ENCODE measurements at places on chromosomes 11 and 22.

GRCh38 chr11:118533769-118534729 is 3.1 kb downstream of the TMEM25 start:
- no peak for DNase-seq

- no peak for DNase-seq
These were observed 55.2 kb upstream of the RPS13 start for GRCh38 chr11:17132654-17133053.

DNA sequence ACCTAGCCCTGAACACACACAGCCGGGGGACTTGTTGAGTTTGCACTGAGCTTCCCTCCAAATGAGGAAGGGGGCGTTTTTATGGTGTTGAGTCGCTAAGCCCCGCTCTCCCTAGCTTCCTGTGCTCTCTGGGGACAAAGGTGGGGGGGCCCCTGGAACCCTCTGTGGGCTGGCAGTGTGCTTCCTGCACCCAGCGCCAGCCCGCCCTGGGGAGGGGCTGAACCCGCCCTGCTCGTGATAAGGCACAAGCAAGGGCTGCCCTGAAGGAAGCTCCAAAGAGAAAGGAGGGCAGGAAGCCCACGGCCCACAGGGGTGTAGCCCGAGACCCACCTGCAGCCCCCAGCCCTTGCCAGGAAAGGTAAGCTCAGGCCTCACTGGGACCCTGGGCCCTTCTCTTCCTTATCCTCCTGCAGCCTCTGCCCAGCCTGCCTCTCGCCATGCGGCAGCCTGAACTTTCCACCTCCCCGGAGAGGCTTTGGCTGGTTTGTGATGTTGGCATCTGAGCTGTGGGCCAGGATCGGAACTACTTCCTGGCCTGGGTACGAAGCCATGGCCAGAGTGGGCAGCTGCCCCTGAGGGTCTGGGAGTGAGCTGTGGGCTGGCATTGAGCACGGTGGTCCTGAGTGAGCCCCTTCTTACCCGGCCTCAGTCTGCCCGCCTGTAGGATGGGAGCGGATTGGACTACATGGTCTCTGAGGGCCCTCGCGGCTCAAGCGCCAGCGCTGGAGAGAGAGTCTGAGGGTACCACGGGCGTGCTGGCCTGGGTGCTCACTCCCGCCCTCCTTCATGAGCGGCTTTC is at the start of gene FERMT3:
Gene FERMT3, plus strand, starts transcription at position 265 of the 799 bp plus-strand sequence. CDS start 644 bp downstream, outside the sequence.
- peak; percentile 81 for DNase-seq

GRCh38 chr11:113014262-113015097 is 53.3 kb downstream of the NCAM1 start:
- DNase-seq = peak; percentile 72

DNA sequence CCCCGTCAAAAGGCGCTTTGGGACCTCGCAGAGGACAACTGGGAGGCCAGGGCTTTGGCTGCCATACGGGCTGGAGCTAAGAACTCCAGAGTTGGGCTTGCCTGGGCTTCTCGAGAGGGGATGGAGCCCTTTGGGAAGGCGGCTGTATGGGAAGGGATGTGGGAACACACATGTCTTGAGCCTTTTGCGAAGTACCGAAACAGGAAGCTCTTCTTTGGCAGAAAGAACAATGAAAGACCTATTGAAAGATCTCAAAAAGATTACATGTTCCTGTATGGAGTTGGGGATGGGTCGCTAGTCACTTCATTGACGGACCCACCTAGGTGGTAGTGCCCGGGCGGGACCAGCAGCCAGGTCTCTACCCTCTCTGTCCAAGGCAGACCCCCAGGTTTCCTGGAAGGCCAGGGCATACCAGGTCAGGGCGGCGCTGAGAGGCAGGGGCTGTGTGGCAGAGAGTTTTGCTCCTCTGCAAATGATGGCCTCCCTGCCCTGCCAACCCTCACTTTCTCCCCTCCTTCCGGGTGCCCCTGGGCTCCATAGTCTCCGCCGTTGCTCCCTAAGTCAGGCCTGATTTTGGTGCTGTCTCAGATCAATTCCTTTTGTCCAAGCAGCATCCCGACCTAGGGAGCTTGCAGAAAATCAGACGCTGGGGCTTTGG is 1.0 kb downstream of the ST14 start:
- no peak for DNase-seq

DNA sequence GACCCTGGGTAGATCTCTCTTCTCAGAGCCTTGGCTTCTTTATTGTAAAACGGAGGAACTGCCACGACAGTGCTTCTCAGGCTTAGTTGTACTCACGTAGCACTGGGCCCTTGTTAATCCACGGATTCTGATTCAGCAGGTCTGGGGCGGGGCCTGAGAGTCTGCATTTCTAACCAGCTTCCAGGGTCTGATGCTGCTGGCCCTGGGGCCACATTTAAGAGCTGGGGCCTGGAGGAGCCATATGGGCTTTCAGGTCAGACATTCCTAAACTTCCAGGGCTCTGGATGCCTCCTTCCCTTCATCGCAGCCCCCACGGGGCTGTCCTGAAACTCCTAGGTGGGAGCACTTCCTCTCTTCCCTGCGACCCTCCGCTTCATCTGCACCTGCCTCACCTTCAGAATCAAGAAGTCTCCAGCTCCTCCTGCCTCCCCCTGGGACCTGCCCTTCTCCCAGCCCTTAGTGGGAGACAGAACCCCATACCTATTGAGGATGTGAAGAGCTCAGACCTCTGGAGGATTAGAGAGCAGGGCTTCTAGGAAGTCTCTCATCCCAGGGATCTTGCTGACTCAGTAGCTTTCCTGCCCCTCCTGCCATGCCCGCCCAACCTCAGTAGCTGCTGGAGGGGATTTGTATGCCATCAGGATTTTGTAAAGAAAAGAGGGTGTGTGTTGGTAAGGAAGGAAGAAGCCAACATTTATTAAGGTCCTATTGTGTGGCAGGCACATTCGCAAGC is 92.5 kb downstream of the LRRC32 start:
- no peak for DNase-seq

DNA sequence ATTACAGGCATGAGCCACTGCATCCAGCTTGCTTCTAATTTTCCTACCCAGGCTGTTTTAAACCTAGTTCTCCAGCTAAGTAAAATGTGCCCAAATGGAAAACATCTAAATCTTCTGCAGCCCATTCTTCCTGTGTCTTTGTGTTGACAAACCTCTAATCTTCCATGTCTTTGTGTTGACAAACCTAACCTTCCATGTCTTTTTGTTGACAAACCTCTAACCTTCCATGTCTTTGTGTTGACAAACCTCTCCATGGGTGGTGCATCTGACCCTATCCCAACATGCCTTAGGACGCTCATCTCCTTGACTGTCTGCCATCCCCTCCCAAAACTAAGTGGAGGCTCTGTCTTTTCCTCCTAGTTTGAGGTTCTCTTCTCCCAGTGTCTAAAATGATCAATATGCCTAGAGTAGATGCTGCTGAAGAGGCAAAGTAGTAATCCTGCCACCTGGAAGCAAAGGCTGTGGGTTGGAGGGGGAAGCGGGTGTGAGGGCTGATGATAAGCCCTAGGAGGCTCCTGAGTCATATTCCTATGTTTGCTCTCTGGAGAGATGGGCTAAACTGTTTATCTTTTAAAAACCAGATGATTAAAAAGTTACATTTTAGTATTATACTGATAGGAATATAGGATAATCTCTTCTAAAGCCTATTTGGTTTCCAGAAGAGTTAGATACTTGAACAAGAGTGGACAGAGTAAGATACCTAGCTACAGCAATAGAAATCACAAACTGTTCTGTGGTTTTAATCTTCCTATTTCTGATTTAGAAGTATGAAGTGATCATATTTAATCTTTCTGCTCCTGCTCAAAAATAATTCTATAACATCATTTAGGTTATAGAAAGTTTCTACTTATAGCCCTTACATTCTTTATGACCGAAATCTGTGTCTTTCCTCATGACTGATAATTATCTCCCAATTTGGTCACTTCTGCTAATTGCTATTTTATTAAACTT is 7.9 kb downstream of the FEN1 start:
- DNase-seq = no peak

DNA sequence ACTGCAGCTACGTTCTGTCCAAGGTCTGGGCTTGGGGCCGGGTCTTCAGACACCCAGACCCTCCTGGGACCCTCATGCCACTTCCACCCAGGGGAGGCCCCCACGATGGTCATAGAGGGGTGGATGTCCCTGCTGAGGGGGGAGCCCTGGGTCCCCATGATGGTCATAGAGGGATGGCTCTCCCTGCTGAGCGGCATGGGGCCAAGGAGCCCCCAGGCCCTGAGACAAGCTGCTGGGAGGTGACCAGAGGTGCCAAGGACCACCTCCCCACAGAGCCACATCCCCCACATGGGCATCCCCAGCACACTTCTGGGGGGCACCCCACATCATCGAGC is 7.2 kb downstream of the MUC5B start:
- DNase-seq = no peak

DNA sequence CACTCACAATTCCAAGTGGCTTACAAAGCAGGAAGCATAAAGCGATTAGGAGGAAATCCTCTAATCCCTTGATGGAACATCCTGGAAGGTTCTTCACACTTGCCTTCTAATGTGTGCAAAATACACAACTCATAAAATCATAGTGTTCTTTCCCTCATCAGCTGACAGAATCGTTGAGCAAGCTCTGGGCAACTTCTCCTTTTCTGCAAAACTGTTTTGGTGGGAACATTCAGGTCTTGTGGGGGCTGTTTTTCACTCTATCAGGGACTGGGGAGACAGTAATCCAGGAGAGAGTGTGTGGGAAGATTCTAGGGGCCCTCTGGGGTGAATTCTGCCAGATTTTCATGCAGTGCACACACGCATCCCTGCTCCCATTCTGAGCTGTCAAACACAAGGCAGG is 53.2 kb downstream of the IRAG1 start:
- DNase-seq = no peak

GRCh38 chr11:75589933-75590332 is 27.9 kb downstream of the SERPINH1 start:
- DNase-seq = no peak

DNA sequence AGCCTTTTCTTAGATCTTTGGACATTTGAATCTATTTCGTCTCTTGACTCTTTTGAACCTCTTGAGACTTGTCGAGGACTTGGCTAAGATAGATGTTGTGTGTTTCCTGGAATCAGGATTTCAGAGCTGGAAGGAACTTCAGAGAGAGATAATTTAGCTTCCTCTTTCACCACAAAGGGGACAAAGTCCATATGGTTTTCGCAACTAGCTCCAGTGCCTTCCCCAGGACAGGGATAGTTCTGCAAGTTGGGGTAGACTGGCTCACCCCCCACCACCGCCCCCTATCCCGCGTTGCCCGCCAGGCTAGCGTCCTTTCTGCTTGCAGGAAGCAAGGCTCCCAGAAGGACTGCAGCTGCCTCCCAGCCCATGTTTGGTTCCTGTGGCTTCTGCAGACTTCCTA is 75.7 kb upstream of the MYO18B start:
- peak; percentile 59 for DNase-seq

- DNase-seq = no peak
These were observed 733 bp upstream of the GRAMD1B start for GRCh38 chr11:123429336-123429735.

DNA sequence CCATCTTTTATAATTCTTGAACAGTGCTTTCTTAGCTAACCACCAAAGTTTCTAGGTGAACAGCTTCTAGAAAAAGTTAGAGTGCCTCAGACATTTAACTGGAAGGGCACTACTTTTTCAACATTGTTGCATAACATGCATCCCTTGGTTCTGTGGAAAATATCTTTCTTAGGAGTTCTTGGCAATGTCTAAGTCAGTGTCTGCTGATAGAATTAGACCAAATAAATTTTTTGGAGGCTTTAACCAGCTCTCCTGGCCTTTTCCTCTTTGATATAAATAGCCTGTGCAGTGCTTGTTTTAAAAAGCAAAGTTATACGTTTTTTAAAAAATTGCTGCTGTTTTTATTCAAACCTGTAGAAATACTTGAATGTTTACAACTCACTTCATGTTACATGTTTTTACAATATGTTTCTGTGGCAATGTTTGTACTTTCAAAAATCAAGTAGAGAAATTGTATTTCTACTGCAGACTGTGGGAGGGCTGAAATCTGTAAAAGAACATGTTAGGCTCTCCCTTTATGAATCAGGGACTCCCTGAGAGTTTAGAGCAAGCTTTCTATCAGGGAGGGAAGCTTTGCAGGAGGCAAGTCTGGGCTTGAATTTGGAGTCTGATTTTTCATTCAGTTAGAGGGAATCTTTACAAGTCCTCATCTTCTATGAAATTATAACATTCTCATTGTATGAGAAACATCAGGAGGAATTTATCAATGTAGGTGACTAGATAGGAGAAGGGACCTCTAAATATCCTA is 16.3 kb upstream of the PANX1 start:
- DNase-seq = no peak

GRCh38 chr11:104798789-104799188 is 99.5 kb downstream of the CASP12 start:
- DNase-seq = no peak

GRCh38 chr22:29756341-29756740 is 10.5 kb downstream of the ZMAT5 start:
- no peak for DNase-seq

DNA sequence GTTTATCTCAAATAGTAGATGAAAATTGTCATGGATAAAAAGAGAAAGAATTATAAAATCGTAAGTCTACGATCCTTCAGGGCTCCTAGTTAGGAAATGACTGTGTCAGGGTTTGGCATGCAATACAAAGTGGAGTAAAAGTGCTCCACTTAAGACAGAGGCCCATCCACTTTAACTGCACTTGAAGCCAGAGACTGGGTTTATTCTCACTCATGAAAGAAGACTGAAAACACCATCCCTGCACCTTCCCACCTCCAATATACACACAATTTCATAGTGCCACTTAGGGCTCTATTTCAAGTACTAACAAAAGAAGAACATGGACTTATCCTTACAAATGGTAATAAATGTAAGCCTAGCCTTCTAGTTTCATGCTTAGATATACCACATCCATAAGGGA is 70.7 kb downstream of the ANO5 start:
- DNase-seq = no peak

DNA sequence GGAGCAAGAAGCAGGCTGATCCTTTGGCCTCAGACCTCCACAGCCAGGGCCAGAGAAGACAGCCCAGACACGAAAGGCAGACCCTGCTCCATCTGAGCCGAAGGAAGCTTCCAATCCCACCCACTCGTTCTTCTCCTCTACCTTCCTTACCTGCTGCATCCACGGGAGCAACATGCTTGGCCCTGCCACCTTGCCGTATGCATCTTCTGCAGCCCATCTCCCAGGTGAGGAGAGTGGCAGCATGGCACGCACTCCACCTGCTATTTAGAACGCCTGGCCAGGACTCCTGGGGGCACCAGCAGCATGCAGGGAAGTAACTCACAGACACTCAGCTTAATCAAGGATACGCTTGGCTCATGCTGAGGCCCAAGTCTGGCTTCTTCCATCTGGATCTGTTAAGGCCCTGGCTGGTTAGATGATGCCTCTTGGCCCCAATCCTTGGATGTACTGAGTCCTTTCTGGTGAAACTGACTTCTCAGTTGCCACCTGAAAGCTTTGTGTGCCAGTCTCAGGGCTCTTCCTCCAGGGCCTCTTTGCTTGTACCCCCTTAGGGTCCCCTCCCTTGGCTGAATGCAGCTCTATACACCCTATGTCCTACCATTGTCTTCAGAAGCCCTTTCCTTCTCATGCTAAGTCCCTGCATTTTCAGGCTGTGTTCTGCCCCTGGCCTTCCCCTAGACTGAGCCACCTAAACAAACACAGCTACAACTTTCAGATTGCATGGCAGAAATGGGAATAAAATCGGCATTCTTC is 604.9 kb downstream of the BUD13 start:
- no peak for DNase-seq
